Effector memory CD4-positive, alpha-beta T cell (primary cell): ENCODE measurements at places on chromosomes 5 and 9.

DNA sequence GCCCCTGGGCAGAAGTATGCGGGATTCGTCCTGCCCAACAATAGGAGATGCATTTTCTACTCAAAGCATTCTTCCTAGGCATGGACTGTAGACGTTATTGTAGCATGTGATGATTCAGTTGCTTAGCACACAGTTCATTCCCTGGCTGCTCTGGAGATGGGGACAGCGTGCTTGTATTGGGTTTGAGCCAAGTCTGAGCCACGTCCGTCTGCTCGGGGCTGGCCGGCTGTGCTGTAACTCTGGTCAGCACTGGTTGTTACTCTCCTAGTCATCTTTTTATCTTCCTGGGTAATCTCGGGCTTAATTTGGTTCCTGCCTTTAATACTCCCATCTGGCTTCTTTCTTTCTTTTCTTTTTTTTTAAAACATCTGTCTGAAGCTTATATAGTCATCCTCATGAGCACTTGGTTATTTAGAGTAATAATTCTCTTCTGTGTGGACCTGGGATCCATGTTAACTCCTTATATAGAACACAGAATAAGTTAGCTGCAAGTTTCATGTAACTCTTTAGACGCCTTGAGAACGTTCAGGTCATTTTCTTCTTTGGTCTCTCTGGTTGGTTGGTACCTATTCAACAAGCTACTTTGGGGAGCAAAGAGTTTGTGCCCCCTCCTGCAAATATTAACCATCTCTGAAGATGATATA lies 118.8 kb upstream of the RPS23 start:
- DNase-seq: no peak

- DNase-seq: no peak
These were observed 4.7 kb downstream of the SYNPO start for GRCh38 chr5:150645070-150645700.

GRCh38 chr5:14110680-14111079 lies 32.5 kb upstream of the TRIO start:
- DNase-seq: no peak

- DNase-seq: peak; percentile 53
These were observed 50.1 kb upstream of the SMAD5 start for GRCh38 chr5:136082390-136083193.

DNA sequence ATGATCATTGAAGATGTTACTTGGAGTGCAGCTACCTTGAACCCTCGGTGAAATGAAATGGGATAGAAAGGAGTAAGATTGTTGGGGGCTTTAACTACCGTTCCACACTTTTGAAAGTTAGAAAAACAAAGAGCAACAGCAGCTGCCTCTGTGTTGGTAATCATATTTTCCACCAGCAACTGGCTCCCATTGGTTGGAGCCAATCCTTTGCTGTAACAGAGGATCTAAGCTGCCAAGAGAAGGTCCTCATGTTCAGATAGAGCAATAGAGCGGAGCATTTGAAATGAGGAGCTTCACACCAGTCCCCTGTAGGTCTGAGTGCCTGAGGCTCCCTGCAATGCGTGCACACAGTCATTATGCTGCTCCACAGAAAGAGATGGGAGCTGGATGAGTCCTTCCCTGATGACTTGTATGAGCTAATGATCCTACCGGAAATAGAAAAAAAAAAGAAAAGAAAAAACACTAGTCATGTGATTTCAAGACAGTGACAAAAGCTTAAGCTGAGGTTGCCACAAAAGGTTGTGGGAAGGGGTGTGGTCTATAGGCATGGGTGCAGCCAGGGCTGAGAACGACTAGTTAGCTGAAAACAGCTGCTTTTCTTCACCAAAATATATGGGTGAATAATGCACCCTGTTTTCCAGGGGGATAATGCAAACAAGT lies 300.7 kb downstream of the MLLT3 start:
- peak; percentile 31 for DNase-seq

GRCh38 chr9:116935149-116935897 lies 248.2 kb downstream of the TRIM32 start:
- DNase-seq: no peak

DNA sequence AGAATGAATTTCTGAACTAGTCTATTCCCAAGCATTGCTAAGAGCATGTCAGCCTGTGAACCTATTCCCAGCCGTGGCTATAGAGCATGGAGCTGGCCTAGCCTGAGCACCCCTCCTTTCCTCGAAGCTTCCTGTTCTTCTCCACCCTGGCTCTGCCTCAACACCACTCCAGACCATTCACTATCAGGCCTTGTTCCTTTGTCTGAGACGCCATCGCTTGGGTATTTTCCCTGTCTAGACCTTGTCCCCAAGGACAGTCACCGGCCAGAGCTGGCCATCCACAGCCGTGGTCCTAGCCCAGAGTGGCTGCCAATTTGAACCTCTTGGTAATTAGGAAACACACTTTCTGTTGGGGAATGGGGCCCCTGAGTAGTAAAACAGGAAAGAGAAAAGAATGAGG lies 105.8 kb downstream of the LIFR start:
- no peak for DNase-seq

DNA sequence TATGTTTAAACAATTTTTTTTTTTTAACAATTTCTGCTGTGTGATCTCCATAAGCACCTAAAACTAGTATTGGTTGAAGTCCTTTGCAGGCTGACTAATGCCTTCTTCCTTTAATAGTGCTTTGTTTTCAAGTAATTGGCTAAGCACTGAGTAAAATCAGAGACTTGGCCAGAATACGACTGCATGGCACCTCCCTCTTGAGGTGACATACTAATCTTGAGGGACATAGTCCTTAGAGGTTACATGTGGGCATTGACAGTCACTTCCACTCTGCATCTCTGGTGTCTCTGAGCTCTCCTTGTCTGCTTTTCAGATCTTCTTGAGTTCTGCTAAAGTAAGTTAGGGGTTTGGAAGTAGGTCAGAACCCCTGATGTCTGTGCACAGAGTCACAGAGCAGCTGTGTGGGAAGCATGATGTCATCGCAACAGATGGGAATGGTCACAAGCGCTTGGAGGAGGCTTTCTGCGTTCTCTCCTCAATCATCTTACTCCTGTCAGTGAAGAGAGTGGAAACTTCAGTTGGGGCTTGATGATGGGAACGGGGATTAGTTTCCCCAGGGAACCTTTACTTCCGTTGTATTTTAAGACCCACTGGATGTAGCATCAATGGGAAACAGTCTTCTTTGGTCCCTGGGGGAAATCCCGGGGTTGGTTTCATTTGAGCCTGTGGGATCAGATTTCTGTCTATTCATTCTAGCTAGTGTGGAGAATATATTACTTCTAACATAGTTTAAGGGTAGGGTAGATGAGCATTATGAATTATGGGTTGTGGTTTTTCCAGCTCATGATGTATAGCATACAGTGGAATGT lies 136.9 kb downstream of the ARHGAP26 start:
- DNase-seq: no peak

GRCh38 chr9:28502741-28503140 lies 929.5 kb upstream of the C9orf72 start:
- no peak for DNase-seq

DNA sequence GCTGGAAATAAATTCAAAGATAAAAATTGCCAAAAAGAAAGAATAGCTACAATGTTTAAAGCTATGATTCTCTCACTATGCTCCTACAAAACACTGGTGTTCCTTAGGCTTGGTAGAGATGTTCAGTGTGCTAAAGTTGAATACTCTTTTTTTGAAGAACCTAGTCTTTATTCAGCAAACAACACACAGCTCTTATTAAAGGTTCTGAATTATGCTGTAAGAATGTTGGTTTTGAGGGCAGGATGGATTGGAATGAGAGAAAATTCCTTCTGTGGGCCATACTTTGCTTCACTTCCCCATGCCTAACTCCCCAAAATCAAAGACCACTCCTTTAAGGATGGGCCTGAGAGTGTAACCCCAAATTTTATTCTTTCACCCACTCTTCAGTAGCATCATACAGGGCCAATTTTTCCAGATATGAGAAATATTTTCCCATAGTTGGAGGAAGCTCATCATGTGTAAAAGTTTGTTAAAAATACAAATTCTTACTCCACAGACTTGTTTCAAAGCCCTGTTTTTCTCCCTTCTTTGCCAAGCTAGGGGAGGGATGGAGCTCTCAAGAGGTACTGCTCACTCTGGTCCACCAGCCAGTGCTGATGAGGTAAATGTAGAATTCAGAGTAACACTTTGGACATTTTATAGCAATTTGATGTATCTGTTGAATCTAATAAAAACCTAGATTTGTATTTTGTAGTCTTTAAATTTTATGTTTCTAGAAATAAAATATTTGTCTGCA lies 99.3 kb downstream of the GDNF start:
- no peak for DNase-seq

DNA sequence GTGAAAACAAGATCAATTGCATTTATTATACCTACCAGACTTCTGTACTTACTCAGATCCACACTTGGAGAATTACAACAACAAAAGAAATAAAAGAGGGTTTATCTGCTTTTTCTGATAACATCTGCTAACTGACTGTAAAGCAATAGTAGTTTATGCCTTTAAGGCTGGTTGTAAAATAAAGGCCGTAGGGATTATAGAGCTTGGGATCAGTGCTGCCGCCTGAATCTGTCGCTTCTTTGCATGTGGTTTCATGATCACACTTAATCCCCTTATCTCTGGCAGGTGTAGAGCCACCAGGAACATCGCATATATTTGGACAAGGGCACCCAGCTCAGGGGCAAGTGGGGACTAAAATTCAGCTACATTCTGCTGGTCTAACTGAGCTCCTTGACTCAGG lies 146.7 kb downstream of the CCDC192 start:
- no peak for DNase-seq

DNA sequence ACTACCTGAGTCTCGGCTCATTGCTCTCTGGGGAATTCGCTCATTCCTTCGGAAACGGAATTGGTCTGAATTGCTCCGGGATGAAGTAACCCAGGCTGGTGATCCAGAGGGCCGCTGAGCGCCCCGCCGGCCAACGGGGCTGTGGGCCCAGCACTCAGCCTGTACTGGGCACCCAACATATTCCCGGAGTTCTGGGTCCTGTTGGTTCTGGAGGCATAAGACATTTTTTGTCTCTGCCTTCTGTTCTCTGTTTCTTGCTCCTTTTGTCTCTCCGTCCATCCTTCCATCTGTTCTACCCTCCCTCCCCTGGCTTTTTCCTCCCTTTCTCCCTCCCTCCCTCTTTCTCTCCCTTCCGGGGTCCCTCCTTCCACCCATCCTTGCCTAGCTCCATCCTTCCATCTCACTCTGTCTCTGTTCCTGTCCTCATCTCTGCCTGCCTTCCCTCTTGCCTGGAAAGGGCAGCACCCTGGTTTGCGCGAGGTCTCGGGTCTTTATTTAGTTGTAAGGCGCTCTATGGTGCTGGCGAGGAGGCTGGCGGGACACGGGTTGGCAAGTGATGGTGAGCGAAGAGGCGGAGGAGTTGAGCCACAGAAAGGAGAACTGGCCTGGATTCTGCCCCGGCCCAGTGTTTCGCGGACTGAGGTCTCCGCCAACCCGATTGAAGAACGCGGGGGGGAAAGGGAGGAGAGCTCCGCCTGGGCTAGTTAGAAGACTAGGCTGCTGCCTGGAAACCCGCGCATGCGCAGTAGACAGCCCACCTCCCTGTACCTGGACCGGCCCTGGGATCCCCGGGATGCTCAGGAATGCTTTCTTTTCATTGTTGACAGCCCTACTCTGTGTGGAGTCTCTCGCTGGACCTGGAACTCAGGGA lies 1468.0 kb downstream of the FOXD4L5 start:
- peak; percentile 50 for DNase-seq

DNA sequence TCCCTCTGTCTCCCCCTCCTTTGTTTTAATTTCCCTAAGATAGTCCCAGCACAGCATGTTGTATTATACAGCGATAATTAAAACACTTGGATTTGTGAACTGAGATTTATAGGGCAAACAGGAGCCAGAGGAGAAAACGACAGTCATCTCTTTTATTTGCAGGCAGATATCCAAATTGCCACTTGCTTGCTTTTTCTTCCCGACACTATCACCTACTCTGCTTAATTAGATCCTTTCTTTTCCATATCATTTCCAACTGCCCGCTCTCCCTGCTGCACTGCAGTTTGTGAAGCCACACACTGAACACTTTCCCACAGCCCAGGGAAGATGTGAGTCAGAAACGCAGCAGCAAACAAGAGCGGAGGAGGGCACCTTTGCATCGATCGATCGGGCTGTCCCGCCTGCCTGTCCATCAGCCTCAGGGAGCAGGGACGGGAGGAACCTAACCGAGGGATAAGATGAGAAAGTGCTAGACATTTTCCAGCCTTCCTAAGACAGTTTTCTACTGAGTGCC lies 35.8 kb upstream of the SPRY4 start:
- DNase-seq: no peak

- no peak for DNase-seq
These were observed 234.8 kb upstream of the TMEM161B start for GRCh38 chr5:88503406-88503805.

DNA sequence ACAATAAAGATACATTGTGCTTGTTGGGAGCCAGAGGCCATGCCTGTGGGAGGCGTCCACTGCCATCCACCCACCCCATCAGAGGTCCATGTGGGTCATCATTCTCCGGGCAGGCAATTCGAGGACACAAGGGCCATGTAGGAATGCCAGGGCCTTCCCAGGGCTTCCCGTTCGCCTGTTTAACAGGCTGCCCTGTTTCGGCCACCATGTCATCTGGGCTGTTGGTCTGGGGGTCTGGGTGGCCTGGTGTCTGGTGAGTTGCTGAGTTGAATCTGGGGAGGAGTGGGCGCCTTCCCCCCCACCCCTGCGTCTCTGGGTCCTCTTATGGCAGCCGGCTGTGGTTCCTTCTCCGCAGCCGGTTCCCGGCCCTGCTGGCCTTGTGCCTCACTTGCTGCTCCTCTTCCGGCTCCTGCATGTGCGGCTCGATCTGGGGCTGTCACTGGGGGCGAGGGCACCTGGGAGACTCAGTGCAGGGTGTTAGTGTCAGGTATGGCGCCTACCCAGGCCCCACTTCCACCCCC lies 117.4 kb downstream of the WNK2 start:
- no peak for DNase-seq

DNA sequence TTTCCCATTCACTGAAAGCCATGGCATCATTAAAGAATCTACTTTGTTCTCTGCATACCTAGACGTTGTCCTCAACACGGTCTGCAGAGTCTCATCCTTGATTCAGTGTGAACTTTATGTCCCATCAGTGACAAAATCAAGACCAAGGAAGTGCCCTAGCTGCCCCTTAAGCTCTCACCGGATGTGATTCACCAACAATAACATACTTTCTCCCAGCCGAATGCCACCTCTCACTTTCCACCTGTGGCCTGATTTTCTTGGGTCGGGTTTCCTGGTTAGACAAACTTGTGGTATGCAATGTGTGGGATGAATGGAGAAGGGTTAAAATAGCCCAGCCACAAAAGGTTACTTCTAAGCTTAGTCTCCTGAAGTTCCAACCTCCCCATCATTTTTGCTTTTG lies 145.3 kb upstream of the PAPPA start:
- no peak for DNase-seq

DNA sequence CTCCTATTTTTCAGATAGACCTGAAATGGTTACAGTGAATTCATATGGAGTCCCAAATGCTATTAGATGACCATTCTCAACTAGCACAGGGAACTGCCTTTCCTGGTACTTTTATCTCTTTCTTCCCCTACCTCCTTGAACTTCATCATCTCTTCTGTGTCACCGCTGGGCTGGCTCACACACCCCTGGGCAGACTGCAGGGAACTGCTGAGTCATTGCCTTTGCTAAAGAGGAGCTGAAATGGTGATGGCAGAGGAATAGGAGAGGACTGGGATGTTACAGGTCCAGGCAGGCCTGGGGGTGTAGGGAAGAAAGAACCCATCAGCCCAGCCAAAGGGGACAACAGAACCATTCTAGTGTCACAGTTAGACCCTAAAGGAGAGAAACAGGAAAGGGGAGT lies 322.3 kb downstream of the ASTN2 start:
- DNase-seq: no peak
